ENCODE measurements at places on chromosomes 4 and X.
A peak's percentile ranks its signal among the peaks of the same experiment; 100 is the strongest.

GRCh38 chrX:114964374-114964773, 53.0 kb downstream of the IL13RA2 start:
- DNase-seq = no peak

- DNase-seq = no peak
These were observed 17.8 kb upstream of the SEPTIN11 start for GRCh38 chr4:76931576-76932276.

DNA sequence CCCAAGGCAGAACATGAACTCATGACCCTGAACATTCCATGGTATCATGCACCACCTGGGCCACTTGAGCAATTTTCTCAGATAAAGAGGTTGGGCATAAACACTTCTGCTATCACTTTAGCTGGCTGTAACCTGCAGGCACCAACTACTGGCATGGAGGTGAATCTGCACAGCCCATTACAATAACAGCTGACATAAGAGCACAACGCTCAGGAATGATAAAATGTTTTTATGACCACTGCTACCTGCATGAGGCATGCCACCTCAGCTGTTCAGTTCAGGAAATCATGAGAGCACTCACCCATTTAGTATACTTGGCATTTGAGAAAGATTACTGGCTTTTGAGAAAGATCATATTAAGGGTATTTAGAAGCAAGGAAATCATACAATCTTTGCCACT, 85.7 kb upstream of the SPIN4 start:
- no peak for DNase-seq

- no peak for DNase-seq
These were observed 30.5 kb downstream of the NHSL2 start for GRCh38 chrX:71941145-71941544.

DNA sequence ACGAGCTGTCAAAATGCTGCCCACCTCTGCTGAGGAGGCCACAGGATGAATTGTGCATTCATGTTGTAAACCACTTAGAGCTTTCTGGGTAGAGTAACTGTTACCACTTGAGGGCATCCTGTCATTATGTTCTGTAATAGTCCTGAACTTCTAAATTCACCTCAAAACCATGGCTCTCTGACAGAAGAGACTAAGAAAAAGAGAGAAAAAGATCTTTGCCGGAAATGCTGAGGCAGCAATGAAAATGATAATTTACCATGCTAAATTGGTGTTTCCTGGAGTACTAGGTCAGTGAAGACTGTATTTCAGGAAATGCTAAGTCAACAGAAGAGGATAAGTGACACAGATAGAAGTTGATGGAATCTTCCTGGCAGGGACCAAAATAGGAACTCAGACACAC, 942.3 kb upstream of the SLIT2 start:
- no peak for DNase-seq

GRCh38 chr4:154312246-154312645, 179.4 kb downstream of the DCHS2 start:
- no peak for DNase-seq

GRCh38 chrX:20333672-20334071, 67.0 kb upstream of the RPS6KA3 start:
- DNase-seq = no peak

DNA sequence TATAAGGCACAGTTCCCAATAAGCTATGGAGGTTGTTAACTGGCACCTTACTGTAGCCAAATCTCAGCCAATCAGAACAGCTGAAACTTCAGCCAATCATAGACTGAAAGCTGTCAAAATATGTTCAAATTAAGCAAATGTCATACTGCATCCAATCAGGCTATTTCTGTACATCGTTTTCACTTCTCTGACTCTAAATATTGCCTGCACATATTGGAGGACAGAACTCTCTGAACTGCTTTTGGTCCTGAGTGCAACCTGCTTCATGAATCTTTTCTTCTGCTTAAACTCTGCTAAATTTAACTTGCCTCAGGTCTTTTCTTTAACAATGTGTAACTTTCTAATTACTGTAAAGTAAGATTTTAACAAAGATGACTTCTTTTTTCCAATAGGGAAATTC, 1198.9 kb upstream of the PCDH7 start:
- DNase-seq = no peak

DNA sequence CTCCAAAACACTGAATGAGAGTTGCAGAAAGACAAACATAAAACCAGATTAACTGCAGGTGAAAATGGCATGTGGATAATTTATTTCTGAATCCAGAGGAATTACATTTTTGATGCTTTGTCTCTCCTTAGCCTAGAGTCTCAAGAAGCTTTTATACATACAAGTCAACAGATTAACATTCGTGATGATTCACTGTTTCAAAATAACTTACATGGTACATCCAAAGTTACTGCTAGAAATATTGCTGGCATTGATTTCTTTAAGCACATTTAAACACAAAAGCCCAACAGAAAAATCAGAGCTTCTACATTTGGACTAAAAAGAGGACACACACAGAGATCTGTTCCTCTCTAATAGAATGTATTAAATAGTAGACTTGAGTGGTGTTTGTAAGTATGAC, 105.6 kb downstream of the AMELX start:
- DNase-seq = no peak

GRCh38 chr4:101458914-101459313, 111.6 kb upstream of the PPP3CA start:
- no peak for DNase-seq

DNA sequence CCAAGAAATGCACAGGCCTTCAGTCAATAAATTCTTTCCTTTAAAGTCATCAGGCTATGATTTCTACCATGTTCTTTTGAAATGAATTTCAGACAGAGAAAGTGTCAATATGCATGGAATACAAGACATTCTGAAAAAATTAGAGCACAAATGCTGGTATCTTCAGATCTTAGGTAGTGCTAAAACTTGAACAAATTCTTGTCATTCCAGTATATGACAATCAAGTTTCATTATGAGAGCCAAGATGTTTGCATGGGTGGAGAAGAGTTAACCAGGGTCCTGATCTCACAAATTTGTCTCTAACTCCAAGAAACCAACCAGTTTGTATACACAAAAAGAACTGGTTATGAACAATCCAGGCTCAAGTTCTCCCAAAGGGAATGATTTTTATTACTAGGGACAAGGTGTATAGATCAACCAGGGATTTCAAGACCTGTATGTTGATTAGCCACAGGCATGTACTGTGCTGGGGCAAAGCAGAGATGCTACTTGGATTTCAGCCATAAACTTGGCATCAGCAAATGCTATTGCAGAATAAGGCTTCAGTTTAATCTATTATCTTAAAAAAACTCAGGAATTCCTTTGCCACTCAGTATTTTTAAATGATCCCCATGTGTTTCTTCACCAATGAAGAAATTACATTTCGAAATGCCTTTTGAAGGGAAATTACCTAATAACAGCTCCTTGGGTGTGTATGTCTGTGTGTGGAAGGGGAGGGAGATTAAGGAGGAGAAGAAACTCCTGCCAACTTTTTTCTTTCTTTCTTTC, 69.7 kb downstream of the FANCB start:
- DNase-seq = no peak

DNA sequence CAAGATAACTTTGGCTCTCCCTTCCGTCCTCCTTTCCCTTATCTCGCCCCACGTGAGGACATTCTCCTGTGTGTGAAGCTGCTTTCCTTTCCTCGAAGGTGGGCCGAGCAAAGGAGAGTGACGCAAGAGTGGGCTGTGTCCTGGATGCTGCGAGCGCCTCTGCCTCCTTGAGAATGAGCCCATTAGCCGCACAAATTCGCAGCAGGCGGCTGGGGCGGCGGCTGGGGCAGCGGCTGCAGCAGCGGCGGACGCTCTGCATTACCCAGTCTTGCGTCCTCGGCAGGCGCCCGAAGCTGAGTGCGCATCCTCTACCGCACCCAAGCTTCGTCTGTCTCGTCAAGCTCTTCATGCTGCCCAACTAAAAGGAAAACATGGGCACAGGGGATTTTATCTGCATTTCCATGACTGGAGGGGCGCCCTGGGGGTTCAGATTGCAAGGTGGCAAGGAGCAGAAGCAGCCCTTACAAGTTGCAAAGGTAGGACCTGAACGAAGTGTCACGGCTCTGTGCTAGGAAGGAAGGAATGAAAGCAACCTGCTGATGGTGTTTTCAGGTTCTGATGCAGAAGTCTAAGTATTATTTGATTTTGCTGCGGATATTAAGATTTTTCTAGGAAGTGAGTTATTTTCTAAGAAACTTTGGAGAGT, at the start of gene SYNPO2:
Gene SYNPO2, plus strand, starts transcription at position 189 of the 646 bp plus-strand sequence. Its CDS starts 183 bp downstream, at position 372.
- peak; percentile 2 for DNase-seq

DNA sequence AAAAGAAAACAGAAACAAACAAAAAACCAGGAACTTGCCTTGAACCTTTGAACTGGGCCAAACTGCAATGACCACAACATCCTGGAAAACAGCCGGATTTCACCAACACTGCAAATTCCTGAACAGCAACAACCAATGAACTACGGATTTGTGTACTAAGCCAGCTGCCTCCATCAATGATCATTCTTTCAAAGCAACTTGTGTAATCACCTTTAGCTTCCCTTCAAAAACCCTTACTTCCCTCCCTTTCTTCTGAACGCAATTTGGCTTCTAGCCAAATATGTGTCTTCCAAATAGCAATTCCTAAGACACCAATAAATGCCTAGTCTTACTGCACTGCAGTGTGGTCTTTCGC, 98.5 kb upstream of the FAM47C start:
- DNase-seq = no peak

DNA sequence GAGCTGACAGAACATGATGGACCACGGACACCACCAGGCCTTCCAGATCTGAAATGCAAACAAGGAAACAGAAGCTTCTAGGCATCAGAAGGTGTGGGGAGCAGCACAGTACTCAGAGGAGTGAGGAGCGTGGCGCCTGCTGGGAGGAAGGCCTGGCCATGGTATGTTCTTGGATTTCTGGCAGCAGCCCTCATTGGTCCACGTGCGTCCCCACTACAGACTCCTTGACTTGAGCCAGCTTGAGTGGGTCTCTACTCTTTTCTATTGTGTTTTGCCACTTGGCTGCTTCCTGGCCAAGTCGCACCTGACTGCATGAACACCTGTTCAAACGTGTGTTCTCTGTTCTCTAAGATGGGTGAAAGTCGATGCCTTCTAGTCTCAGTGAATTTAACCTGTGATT, 18.0 kb downstream of the ZNF275 start:
- DNase-seq = no peak

DNA sequence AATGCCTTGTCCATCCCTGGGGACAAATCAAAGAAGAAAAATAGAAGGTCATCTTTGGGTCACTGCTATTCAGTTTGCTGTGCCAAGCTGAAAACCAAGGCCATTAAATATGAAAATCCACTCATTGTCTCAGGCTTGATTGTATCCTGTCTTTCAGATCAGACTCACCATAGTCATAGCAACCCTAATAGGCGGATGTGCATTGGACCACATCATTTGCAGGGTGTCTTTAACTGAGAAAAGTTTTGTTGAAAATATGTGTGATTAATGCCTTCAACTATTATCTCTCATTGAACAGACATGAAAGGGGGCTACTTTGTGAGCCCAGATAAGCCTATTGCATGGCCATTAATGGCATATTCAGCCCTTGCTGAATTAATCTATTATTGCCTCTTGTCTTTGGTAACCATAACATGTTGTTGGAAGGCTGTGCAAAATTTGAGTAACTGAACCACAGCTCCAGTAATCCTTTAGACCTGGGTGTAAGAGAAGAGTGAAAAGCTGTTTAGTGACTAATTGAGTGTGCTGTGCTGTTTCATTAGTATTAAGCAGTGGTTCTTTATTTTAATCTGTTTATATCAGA, 453.6 kb upstream of the EPHA5 start:
- DNase-seq = no peak

GRCh38 chr4:27775156-27775555, 914.5 kb downstream of the STIM2 start:
- no peak for DNase-seq

DNA sequence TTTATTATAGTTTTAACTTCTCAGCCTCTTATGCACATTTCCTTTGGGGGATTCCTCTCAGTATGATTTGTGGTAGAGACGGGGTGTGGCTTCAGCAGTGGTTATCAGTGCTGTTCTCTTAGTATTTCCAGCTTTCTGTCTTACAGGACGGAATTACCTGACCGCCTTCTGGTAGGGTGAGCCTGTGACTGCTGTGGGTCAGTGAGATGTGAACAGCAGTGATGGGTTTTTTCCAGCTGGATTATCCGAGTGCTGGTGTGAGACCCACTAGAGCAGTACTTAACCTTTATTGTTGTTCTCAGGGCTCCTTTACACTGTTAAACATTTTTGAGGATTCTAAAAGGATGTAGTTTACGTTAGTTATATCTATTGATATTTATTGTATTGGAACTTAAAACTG, 135.2 kb downstream of the SLIT2 start:
- DNase-seq = no peak

DNA sequence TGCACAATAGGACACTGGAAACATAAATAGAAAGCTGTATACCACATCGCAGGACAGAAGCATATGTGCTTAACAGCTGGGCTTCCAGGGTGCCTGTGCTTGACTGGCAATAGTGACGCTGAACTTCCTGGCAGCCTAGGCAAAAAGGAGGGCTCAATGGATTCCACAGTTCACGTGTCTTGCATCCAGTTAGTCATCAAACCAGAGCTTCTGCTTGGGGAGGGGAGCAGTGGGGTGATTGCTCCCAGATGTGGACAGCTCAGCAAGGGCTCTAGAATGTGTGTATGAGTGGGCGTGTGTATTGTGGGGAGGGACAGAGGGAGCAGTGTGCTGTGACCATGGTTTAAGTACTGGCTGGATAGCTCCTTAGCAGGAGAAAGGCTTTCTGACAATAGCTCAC, 2.3 kb downstream of the PRRG3 start:
- no peak for DNase-seq

DNA sequence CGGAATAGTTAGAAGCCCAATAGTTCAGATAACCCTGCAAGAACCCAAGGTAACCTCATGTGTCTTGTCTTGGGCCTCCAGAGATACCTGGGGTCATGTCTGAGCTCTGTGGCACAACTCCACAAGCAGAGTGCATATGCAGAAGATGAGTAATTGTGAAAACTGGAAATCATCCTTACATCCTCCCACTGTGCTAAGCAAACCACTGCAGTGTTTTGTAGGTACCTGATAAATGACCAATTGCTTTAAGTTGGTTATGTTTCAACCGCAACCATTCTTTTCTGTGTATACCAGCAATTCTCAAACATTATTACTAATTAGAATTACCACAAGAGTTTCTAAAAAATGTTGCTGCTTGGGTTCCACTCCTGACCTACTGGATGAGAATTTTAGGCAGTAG, 73.2 kb downstream of the CBLL2 start:
- no peak for DNase-seq

All from NCI-H2081 treated with DMSO at 0.1 percent for 48 hours (cell line).